ENCODE measurements at places on chromosomes 3 and 15. TPM values are rescaled to one million over a fixed set of nuclear protein-coding genes. Genes with fewer than 3 reads are reported as not detected.

ALDH1A3 gene
- total RNA-seq, result not detected

CLDN16 gene
- total RNA-seq, result not detected

GRCh38 chr3:172746475-172746874, 4.1 kb upstream of the ECT2 start:
- no peak for DNase-seq

GRCh38 chr15:64058279-64058678, 12.0 kb upstream of the DAPK2 start:
- DNase-seq, result no peak

- DNase-seq, result no peak
Observed at GRCh38 chr3:119322021-119322834, 28.0 kb downstream of the ARHGAP31 start.

DNA sequence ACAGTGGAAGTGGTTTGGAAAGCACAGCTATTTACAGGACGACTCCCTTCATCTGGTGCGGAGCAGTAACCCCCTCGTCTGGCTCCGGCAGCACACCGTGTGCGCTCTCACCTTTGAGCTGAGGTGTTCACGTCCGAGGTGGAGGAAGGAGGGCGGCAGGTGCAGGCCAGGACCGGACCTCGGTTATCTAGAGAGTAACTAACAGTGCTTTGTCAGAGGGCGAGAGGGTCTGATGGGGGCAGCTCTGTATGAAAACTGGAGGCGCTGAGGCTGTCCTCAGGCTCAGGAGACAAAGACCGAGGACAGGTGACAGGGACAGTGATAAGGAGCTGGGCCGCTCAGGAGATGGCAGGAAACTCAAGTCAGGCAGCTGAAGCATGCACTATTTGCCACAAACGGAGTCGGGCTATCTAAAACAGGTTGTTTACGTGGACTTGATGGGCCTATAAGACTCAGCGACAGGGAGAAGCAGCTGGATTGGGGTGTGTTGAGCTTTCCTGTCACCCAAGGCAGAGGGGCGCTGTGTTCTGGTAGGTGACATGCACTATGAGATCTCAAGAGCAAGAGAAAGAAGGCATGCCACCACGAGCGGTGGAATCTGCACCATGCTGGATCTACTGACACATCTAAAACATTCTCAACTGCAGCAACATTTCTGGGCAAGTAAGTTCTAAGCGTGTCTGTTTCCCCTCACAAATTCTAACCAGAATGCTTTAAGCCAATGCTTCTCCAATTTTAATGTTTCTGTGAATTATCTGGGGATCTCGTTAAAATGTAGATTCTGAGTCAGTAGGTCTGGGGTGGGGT, 155.2 kb downstream of the XXYLT1 start:
- no peak for DNase-seq

GRCh38 chr15:45903283-45903682, 268.5 kb downstream of the SQOR start:
- no peak for DNase-seq

GRCh38 chr3:14135581-14135980, 10.7 kb downstream of the TMEM43 start:
- no peak for DNase-seq
